ENCODE measurements at places on chromosomes 6 and 20.

DNA sequence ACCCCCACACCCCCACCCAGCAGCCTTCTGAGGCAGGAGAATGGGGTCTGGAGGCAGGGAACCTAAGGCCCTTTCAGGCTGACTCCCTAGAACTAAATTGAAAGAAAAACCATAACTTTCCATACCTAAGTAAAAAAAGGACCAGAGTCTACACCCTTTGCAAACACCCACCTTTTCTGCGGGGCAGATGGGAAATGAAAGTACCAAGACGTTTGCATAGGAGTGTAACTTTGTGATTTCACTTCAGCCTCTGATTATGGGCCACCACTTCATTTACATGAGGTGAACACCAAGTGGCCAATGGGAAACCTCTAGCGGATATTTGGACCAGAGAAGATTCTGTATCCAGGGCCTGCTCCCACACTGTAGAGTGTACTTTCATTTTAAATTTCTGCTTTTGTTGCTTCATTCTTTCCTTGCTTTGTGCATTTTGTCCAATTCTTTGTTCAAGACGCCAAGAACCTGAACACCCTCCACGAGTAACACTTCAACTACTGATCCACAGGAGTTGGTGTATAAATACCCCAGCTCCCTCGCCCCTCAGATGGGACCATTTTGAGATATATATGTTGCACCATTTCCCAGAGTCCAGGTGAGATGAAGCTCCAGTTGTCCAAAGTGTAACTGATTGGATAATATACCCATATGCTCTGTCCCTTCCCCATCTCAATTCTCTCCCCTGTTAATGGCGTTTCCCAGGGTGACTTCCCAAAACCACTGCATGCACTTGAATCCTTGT, 18.9 kb upstream of the SRSF6 start:
- no peak for DNase-seq

DNA sequence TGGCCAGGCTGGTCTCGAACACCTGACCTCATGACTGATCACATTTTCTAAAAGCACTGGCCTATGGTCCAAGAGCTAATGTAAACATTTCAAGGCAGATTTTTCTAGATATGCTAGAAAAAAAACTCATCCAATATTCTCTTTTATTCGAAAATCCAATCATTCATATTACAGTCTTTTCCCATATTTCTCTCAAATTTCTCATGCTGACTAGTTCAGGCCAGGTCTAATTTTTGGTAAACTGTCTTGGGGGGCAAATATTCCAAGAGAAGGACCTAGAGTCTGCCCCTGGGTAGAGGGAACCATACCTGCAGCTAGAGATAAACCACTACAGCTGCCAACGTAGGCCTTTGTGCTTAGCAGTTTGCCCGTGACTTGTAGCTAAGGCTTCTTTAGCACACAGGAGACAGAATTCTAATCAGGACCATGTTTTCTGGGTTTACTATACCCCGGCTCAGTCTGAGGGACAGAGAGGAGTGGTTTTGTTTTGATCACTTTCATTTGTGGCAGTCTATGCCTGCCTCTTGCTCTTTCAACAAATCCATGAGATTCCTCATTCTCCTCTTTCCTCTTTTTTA, 71.8 kb upstream of the CITED2 start:
- DNase-seq: no peak

- DNase-seq: no peak
Measured at GRCh38 chr6:160972111-160972510, 19.5 kb upstream of the MAP3K4 start.

DNA sequence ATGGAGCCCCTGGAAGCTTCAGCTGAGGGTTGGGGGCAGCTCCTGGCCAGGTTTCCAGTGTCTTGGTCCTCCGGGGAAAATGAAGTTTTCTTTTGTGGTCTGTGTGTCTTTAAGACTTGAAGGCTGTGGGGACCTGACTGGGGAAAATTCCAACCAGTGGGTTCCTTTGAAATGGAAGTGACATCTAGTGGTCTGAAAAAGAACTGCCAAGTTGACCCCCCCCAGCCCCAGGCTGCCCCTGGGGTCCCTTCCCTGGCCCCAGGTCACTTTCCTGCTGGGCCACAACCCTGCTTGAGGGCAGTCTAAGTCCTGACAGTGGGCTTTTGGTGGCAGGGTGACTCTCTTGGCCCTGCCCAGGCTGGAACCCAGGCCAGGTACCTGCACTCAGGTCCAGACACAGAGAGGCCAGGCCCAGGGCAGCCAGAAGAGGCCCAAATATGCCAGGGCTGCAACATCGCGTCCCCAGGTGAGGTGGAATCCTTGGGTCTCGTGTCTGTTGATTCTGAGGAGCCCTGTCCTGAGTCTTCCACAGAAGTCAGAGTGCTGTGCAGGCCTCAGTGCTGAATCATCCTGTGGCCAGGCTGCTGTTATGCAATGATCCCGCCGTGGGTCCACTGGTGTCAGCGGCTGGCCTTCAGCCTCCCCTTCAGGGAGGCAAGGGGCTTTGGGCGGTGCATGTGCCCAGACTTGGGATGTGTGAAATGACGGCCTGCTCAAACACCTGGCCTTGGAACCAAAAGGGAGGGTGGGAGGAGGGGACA, 68.4 kb downstream of the VEGFA start:
- DNase-seq: no peak

DNA sequence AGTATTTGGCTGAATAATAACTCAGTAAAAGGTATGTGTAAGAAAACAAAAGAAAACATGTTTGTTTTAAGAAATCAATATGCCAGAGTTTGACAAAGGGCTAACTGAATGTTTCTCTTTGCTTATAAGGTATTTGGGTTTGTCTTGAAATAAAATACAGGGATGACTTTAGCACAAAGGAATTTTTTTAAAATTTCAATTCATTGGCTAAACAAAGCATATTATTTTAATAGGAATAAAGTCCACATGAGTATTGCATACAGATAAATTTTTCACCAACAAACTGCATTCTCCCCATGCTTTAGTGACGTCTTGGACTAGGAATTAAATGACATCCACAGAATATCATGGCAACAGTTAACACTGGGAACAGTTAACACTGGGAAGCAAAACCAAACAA, 480.0 kb upstream of the JAG1 start:
- DNase-seq: no peak

GRCh38 chr6:16758163-16758975, 2.9 kb downstream of the ATXN1 start:
- DNase-seq: no peak

- no peak for DNase-seq
Measured at GRCh38 chr20:59643615-59644061, 39.3 kb downstream of the PHACTR3 start.

DNA sequence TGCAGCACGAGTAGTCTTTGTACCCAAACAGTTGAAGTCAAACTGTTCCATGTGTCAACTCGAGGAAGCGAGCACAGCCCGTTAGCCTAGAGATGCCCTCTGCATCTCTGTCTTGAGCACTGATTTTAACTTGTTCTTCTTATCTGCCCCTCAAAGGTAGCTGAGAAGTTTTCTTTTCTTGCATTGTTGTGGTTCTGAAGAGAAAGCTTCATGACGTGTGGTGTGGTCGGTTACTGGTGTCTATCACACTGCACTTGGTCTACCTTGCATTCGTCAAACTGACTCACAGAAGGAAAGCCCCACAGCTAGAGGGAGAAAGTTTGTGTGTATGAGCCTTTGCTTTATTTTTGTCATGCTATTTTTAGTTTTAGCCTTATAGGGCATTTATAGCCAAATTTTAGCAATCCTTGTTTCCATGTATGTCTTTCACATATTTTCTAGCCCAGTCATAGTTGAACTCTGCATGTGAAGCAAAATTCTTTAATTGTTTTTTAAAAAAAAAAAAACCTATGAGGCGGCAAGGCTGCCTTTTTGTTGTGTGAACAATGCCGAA, 115.1 kb downstream of the JAG1 start:
- no peak for DNase-seq

DNA sequence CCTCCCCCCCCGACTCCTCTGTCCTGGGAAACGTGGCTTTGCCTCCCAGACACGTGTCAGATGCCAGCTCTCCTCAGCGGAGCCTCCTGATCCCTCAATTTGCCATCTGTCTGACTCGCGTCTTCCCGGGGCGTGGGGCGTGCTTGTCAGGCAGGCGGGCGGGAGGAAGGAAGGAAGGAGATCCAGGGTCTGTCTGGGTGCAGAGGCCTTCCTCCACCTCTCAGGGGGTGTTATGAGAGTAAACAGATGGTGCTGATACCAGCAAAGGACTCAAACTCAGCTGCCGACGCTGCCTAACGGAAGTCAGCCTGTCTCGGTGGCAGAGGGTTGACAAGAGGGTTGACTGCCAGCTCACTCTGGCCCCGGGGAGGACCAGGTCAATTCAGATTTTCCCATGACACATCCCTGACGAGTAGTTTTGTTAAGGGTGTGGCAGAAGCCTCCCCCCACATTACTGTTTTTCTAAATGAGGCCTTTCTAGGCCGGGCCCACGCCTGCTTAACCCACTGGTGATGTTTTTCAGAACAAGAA, 17.0 kb downstream of the UQCC2 start:
- peak; percentile 56 for DNase-seq

GRCh38 chr6:130906736-130907381, 79.7 kb downstream of the SMLR1 start:
- DNase-seq: no peak

GRCh38 chr20:51525241-51526105, 17.0 kb downstream of the NFATC2 start:
- no peak for DNase-seq

- DNase-seq: no peak
Measured at GRCh38 chr6:146962329-146962728, 241.9 kb upstream of the STXBP5 start.

GRCh38 chr6:117515326-117515725, 32.9 kb downstream of the DCBLD1 start:
- no peak for DNase-seq

All from stimulated activated CD4-positive, alpha-beta T cell treated with anti-CD3 and anti-CD28 coated beads, Interleukin-4, amount 100 ng/mL, for 48 hours (primary cell).